ENCODE measurements at places on chromosomes 16 and 17.

DNA sequence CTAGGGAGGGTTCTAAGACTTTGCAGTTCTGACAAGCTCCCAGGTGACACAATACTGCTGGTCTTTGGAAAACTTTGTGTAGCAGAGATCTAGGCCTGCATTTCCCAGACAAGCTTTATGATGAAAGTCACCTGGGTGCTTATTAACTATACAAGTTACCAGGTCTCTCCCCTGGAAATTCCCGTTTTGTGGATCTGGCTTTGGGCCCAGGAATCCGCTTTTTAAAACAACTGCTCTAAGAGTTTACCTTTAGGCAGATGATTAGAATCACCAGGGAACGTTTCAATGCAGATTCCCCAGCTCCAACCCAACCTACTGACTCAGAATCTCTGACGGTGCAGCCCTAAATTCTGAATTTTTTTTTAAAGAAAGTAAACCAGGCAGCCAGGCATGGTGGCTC, 36.3 kb downstream of the MYH3 start:
- no peak for DNase-seq

- no peak for DNase-seq
These were observed 16.3 kb downstream of the CYB561 start for GRCh38 chr17:63429766-63430165.

- DNase-seq, result no peak
These were observed 301.2 kb downstream of the SEC14L1 start for GRCh38 chr17:77441940-77442339.

DNA sequence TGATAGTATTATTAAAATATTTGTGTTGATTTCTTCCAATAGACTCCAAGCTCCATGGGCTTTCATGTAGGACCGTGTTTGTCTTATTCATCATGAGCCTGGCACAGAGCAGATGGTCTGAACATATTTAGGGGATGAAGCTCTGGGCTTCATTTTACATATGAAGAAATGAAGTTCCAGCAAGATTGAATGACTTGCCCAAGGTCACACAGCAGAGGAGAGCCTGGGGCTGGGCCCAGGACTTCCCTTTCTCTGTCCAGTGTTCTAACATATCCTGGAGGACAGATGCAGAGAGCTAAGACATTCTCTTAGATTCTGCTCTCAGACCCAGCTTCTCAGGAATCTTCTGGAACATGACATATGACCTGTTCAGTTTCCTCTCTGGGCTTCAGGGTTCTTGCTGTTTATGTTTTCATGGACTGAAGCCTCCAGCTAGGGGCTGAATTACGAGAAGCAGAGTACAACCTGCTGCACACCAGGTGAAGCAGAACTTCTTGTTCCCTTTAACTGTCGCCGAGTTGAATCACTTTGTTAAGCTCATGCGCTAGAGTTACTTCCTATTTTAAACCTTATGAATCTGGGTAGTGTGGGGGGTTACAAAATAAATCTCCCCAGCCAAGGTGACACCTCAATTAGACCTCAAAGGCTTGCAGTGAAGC, 53.6 kb downstream of the GPRC5B start:
- no peak for DNase-seq

- no peak for DNase-seq
These were observed 7.3 kb downstream of the TEX2 start for GRCh38 chr17:64255764-64256163.

Measured in left renal cortex interstitium (tissue), 4 donors.